ENCODE measurements at places on chromosomes 1 and 21. TPM values are rescaled to one million over a fixed set of nuclear protein-coding genes. Genes with fewer than 3 reads are reported as not detected.
A peak's percentile ranks its signal among the peaks of the same experiment; 100 is the strongest.

GRCh38 chr1:30539884-30540283 lies 183.5 kb downstream of the MATN1 start:
- no peak for DNase-seq

DNA sequence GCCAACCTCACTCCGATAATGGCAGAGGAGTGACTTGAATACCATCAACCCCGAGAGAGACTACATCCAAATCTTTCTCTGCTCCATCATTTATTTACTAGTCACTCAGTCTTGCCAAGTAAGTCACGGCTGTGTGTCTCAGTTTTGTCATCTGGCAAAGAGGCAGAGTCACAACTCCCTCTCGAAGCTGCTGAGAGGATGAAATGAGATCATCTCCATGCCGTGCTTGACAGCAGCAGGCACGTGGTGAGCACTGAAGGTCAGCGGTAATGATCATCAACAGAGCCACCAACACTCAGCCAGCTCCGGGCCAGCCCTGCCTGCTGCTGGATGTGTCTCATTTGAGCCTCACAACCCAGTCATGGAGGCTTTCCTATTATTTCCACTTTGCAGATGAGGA lies 19.9 kb downstream of the ALDH4A1 start:
- DNase-seq: no peak

DNA sequence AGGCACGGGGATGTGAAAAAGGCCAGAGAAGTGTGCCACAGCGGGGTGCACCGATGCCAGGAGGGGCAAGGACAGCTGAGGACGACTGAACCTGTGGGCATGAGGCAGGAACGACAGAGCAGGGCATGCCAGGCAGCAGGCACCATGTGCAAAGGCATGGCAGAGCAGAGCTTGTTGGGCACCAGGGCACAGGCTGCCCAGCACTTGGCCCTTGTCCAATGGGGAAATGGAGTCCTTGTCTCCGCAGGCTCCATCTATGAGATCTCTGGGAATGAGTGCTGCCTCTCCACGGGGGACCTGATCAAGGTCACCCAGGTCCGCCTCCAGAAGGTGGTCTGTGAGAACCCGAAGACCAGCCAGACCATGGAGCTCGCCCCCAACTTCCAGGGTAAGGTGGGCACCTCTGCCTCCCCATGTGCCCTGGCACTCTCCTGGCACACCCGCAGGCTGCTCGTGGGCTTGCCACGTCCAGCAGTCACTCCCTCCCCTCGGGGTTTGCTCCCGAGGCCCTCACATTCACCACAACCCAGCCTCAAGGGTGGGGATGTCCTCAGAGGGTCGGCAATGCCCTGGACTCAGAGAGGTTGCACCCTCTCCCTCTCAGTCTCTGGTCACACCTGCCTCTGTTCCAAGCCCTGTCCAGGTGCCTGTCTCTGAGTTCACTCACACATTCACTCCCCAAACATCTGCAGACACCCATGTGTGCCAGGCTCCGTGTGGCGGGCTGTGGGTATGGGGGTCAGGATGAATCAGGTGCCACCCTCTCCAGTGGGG lies 4.2 kb downstream of the THEMIS2 start:
- no peak for DNase-seq

GRCh38 chr1:181503171-181503810 lies 20.0 kb downstream of the CACNA1E start:
- DNase-seq: no peak

Gene CRB1
- 0.07 TPM for total RNA-seq

- no peak for DNase-seq
Measured at GRCh38 chr1:67256291-67257172, 51.1 kb upstream of the IL12RB2 start.

DNA sequence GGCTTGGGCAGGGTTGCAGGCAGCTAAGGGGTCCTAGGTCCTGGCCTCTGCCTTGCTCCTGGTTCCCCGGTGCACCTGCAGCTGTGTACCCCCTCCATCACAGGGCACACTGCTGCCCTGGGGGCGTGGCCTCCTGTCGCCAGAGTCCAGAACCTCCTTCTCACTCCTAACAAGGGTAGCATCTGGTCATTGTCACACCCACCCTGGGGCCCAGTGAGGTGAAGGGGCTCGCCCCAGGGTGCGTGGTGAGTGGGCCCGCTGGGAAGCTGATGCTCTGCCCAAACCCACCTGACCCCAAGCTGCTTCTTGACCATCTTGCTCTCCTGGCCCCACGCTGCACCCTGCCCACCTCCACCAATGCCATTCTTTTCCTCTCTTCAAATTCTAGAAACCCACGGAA lies 44.5 kb downstream of the AJAP1 start:
- no peak for DNase-seq

GRCh38 chr1:185934476-185935189 lies 200.4 kb downstream of the HMCN1 start:
- peak; percentile 42 for DNase-seq

Gene ZNF593OS
- total RNA-seq: not detected

DNA sequence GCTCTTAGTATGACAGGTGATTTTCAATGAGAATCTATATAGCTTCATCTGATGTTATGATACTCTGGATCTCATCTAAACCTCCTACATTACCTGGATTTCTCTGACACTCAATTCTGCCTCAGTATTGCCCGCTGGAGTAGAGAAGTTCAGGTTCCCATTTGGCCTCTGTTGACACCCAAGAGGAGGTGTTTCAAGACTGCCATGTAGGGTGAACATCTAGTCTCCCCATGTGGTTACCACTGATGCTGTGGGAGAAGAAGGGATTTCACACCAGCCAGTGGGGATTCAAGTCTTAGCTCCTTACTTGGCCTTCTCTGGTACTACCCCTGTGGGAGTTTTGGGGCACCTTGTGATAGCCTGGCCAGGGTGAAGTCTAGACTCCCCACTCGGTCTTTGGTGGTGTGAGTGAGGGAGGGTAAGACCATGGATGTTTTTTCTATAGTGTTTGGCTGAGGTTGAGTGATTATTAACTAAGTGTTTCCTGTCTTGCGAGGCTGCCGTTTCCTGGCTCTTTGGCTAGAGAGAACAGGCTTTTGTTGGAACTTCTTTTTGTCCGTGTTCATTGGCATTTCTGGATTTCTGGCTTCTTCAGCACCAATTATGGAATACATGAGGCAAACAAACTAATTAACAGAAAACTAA lies 90.7 kb downstream of the RHOU start:
- DNase-seq: no peak

- no peak for DNase-seq
Measured at GRCh38 chr21:34941162-34941561, 107.9 kb downstream of the RUNX1 start.

Gene KCNJ10
- not detected for total RNA-seq

Gene C1orf56
- total RNA-seq: 3.6 TPM

GRCh38 chr1:182035097-182035770 lies 26.3 kb downstream of the ZNF648 start:
- DNase-seq: no peak

Gene GPR52
- not detected for total RNA-seq

DNA sequence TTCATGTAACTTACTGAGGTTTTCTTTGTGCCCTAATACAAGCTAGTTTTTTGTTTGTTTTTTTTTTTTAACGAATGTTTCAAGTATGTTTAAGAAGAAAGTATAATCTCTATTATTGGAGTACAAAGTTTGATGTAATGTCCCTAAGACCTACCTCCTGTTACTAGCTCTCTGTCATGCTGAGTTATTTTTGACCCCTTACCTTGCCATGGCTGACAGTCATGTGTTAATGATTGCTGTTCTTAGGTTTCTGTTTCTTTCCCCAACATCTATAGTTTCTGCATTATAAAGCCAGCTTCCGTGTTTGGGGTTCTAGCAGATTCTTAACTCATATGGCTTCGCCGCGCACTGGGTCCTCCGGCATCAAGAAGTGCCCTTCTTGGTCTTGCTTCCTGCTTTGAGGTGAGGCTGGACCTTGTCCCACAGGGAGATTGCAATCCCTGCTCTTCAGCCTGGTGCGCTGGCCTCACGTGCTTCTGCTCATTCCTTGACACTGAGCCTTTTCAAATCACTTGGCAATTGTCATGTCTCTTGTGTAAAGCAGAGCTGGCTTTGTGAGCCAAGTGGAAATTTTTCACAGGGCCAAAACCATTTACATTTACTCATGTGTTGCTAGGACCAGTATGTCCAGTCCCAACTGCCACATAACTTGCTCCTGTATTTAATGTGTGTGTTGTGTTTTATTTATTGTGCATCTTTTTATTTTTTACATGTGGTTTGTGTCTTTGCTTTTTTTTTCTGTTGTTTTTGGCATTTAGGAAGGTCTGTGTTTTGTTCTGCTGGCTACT lies 135.0 kb upstream of the COL6A1 start:
- no peak for DNase-seq

- DNase-seq: no peak
Measured at GRCh38 chr1:173871500-173871899, 3.3 kb downstream of the ZBTB37 start.

DNA sequence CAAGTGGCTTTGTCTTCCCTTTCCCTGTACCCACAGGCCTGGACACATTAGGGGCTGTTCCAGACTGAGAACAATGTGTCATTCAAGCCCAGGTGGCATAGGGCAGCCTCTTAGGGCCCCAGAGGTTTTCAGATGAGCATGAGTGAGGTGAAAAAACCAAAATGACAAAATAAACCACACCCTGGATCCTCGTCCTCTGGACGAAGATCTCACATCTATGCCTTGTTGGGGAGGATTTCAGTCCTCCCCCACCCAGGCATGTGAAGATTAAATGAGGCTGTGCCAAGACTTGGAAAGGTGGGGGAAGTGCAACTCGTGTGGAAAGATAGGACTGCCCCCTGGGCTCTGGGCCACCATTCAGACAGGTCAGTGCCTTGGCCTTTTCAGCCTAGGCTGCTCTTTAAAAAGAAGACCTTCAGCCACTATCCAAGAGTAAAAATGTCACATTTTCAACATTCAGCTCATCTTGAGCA lies 32.8 kb upstream of the IL19 start:
- peak; percentile 58 for DNase-seq

Gene PDZK1
- 8.8 TPM for total RNA-seq

DNA sequence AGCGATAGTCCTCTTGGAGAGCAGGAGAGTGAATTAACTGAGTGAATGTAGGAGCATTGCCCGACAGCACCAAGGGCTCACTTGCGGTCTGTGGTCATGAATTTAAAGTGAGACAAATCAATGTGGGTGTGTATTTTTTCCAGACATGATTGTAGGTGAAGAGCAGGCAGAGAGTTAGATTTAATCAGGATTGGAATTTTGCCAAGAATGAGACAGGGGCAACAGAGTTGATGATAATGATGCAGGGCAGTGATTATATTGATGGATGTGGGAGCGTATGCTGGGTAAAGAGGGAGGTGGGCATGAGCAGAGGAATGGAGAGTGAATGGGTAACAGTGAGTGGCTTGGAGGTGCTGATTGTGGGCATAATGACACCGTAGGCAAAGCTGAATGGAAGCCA lies 20.0 kb upstream of the SYT6 start:
- no peak for DNase-seq

Gene CORT
- total RNA-seq: not detected

- no peak for DNase-seq
Measured at GRCh38 chr1:4033129-4033676, 133.1 kb upstream of the C1orf174 start.

Gene TEDDM1
- not detected for total RNA-seq

DNA sequence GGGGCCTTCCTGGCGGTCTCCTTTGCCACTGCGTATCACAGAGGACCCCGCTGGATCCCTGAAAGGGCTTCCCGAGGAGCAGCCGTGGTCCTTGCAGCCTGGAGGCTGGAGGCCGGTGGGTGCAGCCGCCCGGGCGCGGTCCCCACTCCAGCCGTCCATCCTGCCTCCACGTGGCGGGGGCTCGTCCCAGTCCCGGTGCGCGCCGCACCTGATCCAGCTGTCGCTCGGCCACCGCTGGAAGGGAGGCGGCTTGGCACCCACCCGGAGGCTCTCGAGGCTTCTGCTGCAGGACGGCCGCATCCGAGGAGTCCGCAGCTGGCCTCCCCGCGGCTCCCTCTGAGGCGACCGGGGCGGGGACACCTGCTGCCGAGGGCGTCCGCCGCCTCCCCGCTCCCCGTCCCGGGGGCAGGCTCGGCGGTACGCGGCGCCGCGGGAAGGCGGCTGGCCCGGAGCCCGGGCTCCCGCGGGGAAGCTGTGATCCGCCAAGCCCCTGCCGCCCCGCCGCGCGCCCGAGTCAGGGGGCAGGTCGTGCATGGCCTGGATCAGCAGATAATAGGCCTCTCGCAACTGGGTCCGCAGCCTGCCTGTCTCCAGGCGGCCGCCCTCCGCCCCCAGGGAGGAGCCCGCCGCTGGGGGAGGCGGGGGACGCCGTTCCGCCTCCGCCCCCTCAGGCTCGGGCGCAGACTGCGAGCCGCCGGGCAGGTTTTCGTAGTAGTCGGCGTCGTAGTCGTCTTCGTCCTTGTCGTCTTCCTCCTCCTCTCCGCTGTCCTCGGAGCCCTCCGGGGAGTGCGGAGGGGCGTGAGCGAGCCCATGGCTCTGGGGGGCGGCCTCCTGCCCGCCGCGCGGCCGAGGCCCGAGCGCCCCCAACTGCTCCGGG lies at the start of gene SYDE2:
TSS of gene SYDE2 (minus strand) at position 554 of the 877 bp plus-strand sequence. CDS start at position 534, 20 bp downstream.
- DNase-seq: peak; percentile 78

Gene MEX3A
- 3.2 TPM for total RNA-seq

DNA sequence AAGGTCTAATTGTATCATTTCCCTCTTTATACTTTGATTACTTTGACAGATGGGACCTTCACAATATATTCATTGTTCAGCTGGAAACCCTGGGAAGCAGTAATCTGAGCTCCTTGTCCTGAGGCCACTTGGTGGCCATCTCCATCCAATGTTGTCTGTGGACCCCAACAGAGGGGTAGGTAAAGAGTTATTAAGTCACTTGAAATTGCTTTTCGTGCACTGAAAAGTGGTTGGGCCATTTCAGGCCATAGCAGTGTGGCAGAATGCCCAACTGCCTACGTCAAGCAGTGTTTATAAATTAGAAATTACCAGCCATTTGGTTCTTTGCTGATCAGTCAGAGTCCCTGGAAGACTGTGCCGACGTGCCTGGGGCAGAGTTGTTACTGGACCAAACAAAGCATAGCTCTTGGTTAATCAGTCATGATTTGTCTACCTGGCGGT lies 308.3 kb upstream of the USP25 start:
- DNase-seq: peak; percentile 43

DNA sequence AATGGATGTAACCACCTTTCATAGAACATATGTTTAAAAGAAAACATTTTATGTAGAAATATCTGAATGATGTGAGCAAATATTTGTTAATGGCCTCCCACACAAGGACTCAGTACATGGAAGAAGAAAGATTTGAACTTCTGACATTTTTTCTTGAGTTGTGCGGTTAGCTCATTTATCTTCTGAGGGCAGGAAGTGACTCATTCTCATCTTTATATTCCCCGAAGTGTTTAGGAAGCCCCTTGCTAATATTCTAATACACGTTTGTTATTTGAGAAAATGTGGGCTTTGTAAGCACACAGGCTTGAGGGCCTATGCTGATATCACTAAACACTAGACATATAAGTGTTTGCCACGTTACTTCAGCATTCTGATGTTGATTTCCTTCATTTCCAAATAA lies 392.5 kb upstream of the PTBP2 start:
- peak; percentile 57 for DNase-seq

Gene GSTM5
- not detected for total RNA-seq

DNA sequence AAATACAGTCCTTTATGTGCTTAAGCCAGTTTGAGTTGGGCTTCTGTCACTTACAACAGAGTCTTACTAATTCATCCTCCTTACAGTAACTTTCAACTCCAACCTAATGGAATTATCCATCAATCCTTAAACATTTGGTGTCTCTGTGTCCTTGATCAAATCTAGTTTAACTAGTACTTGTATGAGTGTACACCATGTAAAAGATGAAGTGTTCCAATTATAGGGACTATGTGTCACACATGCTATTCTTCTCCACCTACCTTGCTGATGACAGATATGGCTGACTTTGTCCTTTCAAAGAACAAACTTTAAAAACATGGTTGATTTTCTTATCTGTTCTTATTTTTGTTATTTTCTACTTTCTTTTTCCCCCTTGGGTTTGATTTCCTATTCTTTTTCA lies 60.4 kb upstream of the NBPF3 start:
- DNase-seq: no peak
